ENCODE measurements at places on chromosomes 5 and 9.

DNA sequence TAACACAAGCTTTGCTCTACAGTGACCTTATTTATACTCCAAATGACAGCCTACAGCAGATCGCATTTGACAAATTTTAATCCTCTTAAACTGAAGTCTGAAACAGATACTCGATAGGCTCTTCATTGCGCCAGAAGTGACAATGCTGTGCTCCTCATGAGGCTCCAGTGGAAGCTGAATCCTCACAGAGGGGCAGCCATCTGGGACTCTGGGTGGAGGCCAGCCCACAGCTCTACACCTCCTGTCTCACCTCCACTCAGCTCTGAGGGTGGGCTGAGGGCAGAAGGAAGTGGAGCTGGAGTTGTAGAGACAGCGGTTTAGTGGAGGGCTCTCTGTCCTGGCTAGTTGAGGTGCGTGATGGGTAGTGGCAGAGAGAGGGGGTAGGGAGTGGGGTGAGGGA is 283.3 kb upstream of the ANKRD55 start:
- DNase-seq, result no peak

GRCh38 chr5:172918421-172919371 is 40.5 kb upstream of the RPL26L1 start:
- DNase-seq, result no peak

DNA sequence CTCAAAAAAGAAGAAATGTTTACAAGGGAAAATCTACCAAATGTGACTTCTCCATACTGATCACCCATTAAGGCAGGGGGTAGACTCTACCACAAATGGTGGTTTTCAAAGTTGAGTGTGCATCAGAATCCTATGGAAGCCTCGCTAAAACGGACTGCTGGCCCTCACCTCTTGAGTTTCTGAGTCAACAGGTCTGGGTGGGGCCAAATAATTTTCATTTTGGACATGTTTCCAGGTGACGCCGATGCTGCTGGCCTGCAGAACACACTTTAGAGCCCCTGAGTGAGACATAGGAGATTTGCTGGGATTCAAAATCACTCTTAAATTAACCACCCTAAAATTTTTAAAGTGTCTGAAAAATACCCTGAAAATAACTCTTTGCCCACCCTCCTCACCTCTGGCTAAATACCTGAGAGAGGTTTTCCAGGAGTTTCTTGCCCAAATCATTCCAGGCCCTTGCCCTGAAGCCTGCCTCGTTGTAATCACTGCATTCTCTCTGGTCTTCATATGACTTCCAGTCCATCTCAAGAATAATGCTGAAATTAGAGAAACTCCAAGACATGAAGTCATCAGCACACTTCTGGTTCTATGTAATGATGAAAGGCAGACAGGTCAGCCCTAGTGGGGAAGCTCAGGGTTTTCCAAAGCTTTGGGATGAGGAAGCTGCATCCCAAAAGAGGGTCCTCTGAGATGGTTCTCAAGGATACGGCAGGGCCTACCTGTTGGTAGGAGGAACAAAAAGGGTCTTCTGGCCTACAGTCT is 18.2 kb downstream of the C9orf152 start:
- DNase-seq, result no peak

DNA sequence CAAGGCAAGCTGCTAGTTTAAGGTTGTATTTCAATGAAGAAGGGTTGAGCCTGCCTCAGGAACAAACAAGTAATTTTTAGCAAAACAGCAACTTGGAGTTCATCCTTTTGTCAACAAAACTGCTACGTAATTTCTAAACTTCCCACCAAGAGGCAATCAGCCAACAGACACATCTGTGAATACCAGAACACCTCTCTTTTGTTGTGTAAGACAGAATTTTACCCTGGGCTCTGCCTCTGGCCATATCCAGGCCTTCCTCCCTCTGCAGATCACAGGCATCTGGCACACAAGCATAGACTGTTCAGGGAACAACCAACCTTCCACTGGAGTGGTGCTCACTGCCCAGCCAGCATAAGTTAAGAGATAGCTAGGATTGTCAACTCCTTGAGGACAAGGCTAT is 409.0 kb downstream of the SPOCK1 start:
- DNase-seq, result no peak

GRCh38 chr5:33901156-33901555 is 9.4 kb upstream of the ADAMTS12 start:
- DNase-seq, result no peak

Measured in NCI-H146 (cell line).